ENCODE measurements at places on chromosomes 5 and 9.

- no peak for DNase-seq
These were observed 202.2 kb upstream of the VLDLR start for GRCh38 chr9:2419347-2419746.

DNA sequence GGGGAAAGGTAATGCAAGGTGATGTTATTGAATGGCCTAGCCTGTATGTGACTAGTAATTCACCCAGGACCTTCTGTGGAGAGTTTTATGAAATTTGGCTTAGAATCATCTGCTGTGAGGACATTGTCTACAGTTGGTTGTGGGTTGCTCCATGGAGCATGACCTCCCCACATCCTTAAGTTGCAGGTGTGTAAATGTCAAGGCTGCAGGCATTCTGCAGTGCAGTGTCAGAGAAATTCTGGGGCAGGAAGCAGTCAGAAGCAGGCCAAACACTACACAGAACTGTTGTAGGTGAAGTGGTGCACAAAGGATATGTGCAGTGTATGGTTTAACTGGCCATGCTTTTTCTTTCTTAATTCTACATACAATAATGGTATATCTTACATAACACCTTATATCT, 588.3 kb downstream of the EBF1 start:
- no peak for DNase-seq

DNA sequence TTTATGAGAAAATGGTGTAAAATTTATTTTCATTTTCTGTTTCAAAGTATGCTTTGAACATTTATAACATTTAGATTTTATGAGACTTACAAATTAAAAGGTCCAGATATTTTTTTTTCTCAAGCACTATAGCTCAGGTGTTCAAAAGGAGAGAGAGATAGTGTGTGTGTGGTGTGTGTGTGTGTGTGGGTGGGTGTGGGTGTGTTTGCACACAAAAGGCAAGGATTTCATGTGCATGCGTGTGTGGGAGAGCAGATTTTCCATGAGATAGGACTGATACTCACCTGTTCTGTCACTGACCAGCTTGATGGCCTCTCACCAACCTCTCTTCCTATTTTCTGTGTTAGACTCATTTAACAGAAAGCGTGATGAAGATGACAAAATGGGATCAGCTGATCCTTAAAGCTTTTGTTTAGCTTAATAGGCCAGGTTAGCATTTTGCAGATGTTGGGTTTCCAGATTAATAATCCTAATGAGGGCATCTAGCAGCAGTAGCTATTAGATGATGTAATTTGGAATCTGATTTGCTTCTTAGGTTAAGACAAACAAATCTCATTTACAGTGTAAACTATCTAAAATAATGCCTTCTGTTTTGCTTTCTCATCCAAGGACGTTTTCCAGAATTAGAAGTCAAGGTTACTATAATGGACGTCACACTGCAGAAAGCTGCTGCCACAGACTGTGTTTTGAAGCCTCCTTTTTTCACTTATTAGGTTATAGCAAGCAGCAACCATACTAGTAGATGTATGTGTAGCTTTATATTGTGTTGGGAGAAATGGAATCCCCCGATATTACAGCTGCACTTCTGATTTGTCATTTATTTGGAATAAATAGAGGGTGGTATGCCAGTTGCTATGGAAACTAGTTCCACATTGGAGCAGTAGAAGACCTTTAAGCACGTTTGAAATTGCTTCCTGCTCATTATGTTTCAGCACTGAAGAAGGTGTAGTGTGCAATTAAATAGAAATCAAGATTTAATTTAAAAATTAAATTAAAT, 355.6 kb downstream of the TAF11L14 start:
- DNase-seq: no peak

- DNase-seq: no peak
These were observed 141.1 kb upstream of the RAPGEF1 start for GRCh38 chr9:131880833-131881583.

GRCh38 chr5:81027481-81028058, 67.4 kb downstream of the RASGRF2 start:
- DNase-seq: no peak

GRCh38 chr9:7799944-7800285, 337 bp upstream of the DMAC1 start:
- no peak for DNase-seq

- DNase-seq: no peak
These were observed 128.2 kb upstream of the VCAN start for GRCh38 chr5:83343299-83343698.

GRCh38 chr9:4494806-4495205, 4.5 kb downstream of the SLC1A1 start:
- DNase-seq: no peak

- no peak for DNase-seq
These were observed 138.1 kb downstream of the ATPSCKMT start for GRCh38 chr5:10111571-10111970.

GRCh38 chr9:78131969-78132700, 100.5 kb upstream of the GNAQ start:
- no peak for DNase-seq

DNA sequence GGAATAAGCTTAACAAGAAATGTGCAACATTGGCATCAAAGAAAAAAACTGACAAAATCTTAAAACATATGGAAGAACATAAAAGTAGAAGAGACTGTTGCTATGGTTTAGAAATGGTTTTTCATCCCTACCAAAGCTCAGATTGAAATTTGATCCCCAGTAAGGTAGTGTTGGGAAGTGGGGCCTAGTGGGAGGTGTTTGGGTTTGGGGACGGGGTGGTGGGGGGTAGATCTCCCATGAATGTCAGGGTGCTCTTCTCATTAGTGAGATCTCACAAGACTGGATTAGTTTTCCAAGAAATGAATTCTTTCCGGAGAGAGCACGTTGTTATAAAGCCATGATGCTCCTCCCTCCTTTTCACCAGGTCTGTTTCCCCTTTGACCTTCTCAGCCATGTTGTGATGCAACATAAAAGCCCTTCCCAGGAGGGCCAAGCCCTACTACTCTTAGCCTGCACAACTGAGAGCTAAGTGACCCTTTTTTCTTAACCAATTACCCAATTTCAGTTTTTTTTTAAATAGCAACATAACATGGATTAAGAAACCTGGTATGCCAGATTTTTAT, 10.6 kb downstream of the TMEM167A start:
- no peak for DNase-seq

GRCh38 chr5:27266184-27266583, 227.8 kb upstream of the CDH9 start:
- no peak for DNase-seq

DNA sequence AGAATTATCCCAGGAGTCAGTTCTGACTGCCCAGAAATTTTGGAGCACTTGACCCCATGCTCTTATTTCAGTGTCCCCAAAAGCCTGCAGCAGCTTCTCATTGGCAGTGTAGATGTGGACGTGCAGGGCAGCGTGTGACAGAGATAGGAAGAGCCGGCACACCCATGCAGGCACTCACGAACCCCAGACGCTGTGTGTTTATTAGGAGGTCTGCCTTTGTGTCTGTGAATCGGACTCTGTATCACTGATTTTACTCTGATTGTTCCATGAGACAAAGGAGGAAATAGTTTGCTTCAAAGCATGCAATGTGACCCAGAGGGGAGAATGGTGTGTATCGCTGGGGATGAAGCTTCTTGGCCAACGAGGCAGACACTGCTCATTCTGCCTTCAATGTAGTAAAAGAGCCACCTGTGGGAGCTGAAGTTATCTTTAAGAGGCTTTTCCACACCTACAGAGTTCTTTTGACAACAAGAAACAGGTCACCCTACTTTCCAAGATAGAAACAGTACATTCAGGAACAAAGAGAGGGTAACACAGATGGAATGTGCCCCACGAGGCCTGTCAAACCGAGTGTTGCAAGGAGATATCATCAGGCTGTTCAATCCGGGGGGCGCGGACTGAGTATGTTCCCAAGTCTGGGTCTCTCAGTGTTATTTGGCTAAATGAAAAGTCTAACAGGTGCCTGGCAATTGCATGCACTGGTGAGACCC, 224.0 kb downstream of the NTRK2 start:
- no peak for DNase-seq

DNA sequence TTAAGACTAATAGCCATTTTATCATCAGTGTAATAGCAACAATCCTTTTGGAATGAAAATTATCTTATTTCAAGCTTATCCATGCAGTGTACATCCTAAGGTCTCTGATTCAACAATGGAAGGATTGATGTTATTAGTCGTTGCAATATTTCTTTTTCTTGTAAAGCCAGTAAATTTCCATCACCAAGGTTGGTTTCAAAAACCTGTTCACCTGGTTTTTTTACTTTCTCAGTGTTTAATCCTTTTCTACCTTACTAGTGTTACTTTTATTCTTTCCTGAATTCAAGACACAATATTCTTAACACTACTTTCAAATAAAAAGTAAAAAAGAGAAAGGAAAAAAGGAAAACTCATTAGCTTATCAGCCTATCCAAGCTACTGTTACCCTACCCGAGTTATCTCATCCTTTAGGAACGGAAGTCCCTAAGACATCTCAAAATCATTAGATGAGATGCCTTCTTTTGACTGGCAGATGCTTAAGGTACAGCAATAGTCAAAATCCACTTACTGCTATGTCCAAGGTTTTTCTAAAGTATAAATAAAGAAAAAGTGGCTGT, 5.4 kb downstream of the ZFR start:
- DNase-seq: no peak

DNA sequence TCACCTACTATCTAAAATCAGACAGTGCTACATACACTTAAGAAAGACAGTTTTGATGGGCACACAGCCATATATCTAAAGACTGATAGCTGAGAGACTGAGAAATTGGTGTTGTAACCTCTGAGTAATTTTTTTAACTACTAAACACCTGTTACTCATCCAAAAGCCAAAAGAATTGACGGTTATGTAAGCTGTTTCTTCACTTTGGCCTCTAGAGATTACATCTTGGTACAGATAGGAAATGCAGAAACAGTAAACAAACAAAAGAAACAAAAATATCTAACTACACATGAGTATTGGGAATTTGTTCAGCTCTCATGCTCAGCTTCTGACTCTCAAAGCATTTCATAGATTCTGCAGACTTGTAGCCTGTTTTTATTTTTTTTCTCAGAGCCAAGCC, 152.1 kb upstream of the GAS1 start:
- DNase-seq: no peak

GRCh38 chr5:4833104-4833738, 306.9 kb upstream of the ADAMTS16 start:
- no peak for DNase-seq

DNA sequence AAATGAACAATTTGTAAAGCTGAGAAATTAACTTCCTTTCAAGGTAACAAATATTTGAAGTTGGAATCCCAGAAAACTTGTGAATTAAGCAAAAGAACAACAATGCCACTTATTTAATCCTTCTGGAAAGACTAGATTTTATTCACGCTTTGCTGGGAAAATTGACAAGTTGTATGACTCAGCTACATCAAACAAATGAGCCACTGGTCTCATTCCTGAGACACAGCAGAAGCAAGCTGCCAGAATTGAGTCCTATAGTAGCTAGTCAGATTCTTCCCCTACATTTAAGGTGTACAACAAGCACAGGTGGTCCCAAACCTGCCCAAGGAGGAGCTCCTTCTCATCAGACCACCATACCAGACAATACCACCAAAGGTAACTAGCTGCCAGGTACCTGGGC, 280.7 kb downstream of the SPOCK1 start:
- no peak for DNase-seq

DNA sequence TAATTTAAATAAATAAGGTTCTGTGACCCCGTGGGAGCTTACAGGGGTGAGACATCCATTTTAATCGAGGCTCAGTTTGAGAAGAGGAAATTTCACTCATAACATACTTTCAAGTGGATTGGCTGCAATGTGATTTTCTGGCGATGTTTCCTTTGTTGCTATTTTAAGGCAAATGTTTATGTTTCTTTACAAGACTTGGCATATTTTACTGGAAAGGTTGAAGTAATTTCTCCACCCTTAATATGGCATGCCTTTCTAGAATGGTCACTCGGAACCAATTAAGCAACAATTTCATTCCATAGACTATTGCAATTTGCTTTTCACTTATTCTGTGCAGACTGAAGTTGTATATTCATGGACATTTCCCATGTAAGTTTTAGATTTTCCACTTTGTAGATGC, 438.0 kb upstream of the WWC1 start:
- no peak for DNase-seq

- DNase-seq: no peak
These were observed 70.3 kb upstream of the LHFPL2 start for GRCh38 chr5:78718824-78719223.

DNA sequence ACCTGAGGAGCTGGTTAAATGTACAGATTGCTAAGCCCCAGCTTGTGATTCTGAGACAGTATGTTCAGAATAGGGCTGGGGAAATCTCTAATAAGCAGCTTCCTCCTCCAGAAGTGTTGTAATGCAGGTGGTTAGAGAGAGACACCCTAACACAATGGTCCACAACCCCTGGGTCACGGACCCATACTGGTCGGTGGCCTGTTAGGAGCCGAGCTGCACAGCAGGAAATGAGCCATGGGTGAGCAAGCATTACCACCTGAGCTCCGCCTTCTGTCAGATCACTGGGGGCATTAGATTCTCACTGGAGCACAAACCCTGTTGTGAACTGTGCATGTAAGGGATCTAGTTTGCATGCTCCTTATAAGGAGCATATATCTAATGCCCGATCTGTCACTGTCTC, 61.8 kb downstream of the SLC36A1 start:
- no peak for DNase-seq

DNA sequence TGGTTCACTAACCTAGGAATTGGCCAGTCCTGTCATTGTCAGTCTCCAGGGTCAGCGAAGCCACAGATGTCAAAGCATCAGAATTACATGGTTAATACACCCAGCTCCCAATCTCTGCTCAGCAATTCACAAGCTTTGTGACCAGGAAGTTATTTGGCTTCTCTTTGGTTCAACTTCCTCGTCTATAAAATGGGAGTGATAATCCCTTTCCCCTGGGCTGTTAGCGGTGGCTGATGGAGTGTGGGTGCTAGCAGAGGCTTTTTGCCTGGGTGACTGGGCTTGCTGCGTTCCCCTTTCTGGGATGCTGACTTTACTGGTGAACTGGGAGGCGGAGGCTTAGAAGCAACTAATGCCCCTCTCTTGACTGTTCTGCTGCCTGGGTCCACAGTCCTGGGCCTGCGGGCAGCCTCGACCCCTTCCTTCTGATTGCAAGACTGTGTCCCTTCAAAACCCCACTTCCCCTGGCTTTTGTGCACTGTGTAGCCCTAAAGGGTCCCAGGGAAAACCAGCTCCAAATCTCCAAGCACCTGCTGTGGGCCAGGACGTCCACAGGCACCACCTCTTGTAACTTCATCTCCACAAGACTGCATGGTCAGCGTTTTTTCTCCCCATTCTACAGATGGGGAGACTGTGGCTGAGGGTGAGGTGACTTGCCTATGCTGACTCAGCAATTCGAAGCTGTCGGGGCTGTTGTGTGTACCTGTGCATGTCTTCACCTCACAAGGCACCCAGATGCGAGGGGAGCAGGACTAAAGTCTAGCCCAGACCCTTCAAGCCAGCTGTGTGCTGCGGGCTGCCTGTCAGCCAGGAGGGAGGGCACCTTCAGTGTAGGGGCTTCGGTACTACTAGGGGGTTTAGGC, 45.2 kb upstream of the NEURL1B start:
- no peak for DNase-seq

GRCh38 chr5:139914218-139914807, 118.7 kb downstream of the PSD2 start:
- DNase-seq: no peak
